ENCODE measurements at places on chromosomes 2 and 18.

DNA sequence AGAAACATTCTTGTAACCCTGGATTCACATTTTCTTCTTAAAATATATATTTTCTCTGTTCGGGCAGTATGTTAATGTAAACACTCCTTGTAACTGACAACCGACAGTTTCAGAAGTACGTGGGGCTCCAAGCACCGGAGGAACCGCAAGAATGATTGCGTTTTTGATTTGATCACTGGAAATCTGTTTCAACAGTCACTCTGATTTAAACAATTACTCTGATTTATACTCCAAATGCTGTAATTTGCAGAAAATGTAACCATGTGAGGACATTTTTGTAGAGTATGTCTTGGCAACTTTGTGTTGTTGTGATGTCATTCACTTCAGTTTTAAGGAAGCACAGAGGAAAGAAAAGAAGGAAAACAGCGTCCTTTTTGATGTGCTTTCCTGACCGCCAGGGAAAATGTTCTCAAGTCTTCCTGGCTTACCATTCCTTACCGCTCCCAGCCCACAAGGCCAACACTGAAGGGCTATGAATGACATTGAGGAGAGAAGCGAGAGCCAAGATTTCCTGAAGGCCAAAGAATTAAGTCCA lies 77.7 kb downstream of the APOB start:
- DNase-seq: no peak

DNA sequence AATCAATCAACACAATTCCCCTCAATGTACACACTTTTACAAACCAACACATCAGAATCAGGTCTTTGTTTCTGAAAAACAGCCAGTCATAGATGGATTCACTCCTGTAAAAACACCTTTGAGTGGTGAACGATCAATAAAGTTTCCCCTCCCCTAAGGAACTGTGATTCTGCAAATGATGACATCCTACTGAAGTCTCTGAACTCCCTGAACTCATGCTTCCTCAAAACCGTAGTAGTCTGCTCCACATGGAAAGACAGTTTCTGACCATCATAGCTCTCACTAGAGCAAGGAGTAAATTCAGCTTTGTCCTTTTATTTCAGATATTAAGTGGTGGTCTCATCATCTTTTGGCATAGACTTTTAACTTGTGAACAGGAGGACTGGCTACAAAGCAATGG lies 43.5 kb upstream of the ACTR3 start:
- no peak for DNase-seq

DNA sequence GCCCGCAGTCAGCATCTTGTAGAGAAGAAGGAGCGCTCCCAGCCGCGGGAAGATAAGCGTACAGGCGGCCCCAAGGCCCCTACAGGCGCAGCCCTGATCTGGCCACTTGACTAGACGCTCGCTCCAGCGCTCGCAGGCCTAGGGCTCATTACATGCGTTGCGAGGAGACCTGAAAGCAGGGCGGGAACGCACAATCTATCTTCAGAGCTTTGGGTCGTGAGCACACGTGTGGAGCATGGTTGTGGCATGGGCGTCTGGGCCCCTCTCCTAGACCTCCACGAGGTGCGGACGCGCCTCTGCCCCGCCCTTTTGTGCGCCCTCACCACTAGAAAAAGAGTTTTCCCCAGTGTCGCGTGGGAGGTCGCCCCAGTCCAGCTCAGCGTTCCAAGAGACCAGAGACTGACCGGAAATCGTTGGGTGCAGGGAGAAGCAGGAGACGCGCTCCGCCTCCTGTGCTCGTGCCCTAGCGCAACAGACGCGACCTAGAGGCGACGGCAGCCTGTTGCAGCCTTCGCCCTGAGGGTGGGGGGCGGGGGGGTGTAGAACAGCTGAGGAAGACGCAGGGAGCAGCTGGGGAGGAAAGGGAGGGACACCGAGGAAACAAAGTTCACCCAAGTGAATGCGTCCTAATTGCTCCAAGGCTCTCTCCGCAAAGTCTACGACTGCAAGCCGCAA lies 12.6 kb downstream of the NR4A2 start:
- DNase-seq: no peak

DNA sequence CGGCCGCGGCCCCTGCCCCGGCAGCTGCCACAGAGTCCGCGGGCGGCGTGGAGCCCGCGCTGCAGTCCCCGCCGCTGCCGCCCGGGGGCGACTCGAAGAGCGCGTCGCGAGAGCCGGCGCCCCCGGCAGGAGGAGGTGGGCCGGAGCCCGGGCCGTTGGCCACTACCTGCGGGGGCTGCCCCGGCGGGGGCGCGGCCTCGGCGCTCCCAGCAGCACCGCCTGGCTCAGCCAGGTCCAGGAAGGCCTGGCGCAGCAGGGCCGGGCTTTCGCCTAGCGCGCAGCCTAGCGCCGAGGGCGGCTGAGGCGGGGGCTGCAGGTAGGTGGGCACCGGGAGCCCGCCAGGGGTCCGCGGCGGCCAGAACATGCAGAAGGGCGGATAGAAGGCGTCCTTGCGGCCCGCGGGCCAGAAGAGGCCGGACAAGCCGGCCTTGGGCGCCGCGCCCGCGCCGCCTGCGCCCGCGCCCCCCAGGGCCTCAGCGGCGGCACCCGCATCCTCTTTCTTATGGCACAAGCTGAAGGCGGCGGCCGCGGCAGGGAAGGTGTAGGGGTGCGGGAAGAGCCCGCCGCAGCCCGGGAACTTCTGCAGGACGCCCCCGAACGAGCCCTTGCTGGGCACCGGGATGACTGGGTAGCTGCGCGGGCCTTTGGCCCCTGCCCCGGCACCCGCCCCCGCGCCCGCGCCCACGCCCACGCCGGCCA lies 3.9 kb downstream of the SKOR2 start:
- DNase-seq: no peak

DNA sequence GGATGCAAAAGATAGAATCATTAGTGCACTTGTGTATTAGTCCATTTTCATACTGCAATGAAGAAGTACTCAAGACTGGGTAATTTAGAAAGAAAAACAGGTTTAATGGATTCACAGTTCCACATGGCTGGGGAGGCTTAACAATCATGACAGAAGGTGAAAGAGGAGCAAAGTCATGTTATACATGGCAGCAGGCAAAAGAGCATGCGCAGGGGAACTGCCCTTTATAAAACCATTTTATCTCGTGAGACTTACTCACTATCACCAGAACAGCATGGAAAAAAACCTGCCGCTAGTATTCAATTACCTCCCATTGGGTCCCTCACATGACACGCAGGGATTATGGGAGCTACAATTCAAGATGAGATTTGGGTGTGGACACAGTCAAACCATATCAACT lies 129.4 kb downstream of the SCG2 start:
- no peak for DNase-seq

- no peak for DNase-seq
Observed at GRCh38 chr2:69770193-69770702, 28.3 kb downstream of the ANXA4 start.

DNA sequence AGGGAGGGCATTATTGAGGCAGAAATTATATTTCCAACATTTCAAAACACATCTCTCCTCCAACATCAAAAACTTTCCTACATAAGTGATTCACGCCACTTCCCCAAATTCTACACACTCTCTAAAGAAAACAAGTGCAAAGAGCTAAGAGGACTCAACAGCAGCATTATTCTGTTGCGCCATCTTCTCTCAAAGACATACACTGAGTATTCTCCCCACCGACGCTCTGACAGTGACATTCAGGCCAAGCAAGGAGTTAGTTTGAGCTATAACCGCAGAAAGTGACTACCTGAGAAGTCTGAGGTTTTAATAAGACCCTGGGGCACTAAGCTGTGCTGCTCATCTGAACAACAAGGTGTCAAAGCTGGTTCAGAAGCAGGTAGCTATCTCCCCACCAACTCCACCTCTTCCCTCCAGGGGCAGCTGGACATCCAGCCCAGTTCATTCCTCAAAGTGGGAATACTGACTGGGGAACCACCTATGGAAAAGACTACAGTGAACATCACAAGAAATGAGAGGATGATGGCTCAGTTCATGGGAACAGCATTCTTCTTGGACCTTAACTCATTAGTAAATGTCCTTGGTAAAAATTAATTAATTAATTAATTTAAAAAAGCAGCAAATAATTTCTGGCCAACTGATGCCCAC lies 309.5 kb upstream of the CCDC68 start:
- peak; percentile 62 for DNase-seq

DNA sequence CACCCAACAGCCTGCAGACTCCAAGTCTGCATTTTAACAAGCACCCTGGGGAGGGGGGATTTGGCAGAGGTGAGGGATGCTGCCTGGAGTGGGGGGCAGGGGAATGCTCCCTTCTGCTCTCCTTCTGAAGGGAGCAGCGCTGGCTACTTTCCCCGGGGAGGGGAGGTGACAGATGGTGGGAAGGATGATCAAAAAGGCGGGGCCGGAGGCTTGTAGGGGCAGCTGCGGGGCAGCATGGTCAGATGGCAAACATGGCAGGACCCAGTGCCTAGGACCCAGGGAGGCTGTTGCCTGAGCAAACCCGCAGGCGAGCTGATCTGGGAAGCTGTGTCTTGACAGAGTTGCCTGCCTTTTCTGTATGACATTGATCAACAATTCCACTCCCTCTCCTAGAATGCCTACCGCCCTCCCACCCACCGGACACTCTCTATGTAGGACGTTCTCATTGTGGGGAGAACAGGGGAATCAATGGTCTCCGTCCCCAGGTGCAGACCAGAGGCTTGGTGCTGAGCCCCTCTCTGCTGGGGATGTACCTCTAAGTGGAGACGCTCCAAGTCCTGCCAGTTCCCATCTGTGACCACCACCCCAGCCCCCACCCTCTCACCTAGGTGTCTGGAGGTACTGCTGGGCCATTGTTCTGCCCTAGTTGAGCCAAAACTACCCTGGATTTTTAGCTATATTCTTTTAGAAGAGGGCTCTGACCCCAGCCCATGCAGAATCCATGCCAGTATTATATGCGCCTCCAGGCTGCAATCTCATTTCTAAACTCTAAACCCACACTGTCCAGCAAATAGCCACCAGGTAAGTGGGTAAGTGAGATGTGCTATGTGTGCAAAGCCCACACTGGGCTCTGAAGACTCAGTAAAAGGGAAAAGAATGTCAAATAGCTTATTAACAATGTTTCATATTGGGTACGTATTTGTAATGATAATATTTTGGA lies 89.7 kb upstream of the SEC11C start:
- DNase-seq: no peak

GRCh38 chr2:160290598-160290997 lies 90.5 kb upstream of the ITGB6 start:
- DNase-seq: no peak

Data from GM12878 (cell line).